ENCODE measurements at places on chromosomes 2 and 18. TPM values are rescaled to one million over a fixed set of nuclear protein-coding genes. Genes with fewer than 3 reads are reported as not detected.

EVA1A gene
- polyA plus RNA-seq, result 26.2 TPM

GRCh38 chr2:72316774-72317173 is 169.1 kb upstream of the CYP26B1 start:
- no peak for DNase-seq

DNA sequence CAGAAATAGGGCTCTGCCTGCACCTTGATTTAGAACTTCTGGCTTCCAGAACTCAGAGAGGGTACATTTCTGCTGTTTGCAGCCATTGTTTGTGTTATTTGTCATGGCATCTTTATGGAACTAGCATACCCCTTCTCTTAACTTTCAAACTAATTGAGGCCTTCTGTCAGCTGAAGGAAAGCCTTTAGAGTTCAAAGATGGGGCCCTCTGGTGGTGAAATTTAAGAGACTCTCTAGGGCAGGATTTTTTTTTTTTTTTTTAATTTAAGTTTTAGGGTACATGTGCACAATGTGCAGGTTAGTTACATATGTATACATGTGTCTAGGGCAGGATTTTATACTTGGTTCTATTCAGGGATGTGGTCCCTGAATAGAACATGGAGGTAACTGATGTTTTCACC is 260.6 kb upstream of the LINC00305 start:
- DNase-seq, result no peak

- DNase-seq, result no peak
Measured at GRCh38 chr2:74317701-74318100, 25.5 kb downstream of the SLC4A5 start.

ZNF513 gene
- 34.4 TPM for polyA plus RNA-seq

POMC gene
- 8.2 TPM for polyA plus RNA-seq

- no peak for DNase-seq
Measured at GRCh38 chr18:52391810-52392559, 52.0 kb downstream of the DCC start.

GRCh38 chr2:15688924-15689568 is 97.4 kb downstream of the DDX1 start:
- no peak for DNase-seq

- DNase-seq, result no peak
Measured at GRCh38 chr2:138654146-138654545, 126.0 kb downstream of the NXPH2 start.

GRCh38 chr18:36410346-36410745 is 112.8 kb downstream of the FHOD3 start:
- no peak for DNase-seq

DSG3 gene
- polyA plus RNA-seq, result 0.02 TPM

LOXL3 gene
- polyA plus RNA-seq, result 2.0 TPM

DNA sequence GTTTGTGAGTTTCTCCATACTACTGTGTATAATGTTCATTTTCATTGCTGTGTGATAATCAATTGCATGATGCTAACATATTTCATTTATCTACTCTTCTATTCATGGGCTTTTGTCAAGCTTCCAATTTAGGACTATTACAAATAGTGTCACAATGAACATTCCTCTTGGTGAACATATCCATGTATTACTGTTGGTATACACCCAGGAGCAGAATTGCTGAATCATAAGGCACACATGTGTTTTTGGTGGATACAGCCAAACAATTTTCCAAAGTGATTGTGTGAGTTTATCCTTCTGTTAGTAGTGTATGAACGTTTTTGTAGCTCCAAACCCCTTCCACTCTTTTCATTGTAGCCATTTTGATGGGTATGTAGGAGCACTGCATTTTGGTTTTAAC is 101.6 kb upstream of the COPS8 start:
- no peak for DNase-seq

CRYBA2 gene
- polyA plus RNA-seq, result 314 TPM

GRCh38 chr2:225270861-225271260 is 128.6 kb upstream of the NYAP2 start:
- no peak for DNase-seq

GRCh38 chr2:71689393-71689792 is 236.0 kb downstream of the DYSF start:
- DNase-seq, result no peak

DNA sequence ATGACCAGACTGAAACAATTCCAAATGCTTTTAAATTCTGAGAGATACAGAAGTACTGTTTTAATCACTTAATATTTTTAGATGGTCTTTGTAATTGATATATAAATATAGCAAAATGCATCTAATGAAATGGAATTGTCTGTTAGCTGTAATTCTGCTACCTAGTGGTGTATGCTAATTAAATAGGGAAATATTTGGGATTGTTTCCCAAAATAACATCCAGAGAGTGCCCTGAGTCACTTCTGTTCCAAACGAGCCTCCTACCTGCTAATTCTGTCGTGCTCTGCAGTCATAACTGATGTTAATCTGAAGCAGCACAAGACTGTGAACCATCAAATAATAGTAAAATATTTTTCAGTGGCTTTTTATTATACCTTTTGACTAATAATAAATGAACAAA is 71.4 kb upstream of the NOSTRIN start:
- DNase-seq, result no peak

CYP1B1 gene
- polyA plus RNA-seq, result 4.5 TPM

C2orf15 gene
- polyA plus RNA-seq, result 1.4 TPM

GRCh38 chr2:2828774-2829368 is 497.8 kb upstream of the MYT1L start:
- peak; percentile 14 for DNase-seq

- no peak for DNase-seq
Measured at GRCh38 chr2:59756150-59756549, 797.3 kb downstream of the BCL11A start.

DNA sequence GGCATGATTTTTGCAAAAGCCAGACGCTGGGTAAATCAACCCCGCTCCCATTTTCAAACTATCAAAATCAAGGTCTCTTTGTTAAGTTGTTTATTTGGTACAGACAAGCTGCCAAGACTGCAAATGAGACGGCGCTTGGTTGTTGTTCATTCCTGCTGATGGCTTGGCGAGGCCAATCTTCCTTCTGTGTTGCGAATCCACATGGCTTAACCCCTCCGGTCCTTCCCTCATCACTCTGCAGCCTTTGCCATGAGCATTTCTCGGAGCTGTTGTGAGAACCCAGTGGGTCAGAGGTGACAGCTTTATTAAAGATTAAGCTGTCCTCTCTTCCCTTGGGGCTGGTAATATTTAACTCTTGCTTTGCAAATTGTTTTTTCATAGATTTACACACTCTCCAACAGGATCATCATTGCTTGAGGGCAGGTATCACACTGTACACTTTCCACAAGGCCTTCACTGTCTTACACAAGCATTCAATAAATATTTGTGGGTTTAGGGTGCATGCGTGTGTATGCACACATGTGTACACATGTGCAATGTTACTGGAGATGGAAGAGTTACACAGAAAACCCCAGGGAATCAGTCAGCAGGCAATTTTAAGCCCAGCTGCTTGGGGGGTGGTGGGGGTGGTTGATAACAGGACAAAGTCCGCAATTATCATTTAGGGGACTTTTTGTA is 27.8 kb upstream of the KCNF1 start:
- DNase-seq, result no peak

GRCh38 chr2:45964223-45964841 is 312.9 kb downstream of the PRKCE start:
- DNase-seq, result no peak

Measured in pancreas (tissue), 10 donors.